Endothelial cell of umbilical vein (primary cell): ENCODE measurements at places on chromosomes 5 and 9.

DNA sequence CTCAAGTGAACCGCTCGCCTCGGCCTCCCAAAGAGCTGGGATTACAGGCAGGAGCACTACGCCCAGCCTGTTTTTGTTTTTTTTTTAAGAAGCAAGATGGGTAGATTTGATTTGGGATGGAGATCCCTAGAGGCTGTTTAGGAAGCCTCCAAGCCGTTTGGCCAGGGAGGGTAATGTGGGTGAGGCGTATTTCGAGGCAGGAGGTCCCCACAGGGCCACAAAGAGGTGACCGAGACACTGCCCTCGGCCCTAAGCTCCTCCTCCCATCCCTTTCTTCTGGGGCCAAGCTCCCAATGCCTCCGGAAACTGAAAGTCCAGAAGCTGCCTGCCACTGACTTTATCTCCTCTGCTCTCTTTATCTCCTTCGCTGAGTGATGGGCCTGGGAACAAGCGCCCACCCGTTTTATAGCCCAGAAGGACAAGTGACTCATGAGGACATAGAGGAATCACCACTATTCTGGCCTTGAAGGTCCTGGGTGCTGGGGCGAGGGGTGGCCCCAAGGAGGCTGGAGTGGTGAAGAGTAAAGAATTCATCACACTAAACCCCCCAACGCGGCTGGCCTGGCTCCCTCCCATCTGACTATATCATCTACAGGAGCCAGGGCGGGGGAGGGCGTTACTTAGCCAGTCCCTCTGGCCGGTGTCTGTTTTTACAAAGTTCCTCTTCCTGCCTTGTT is 2.0 kb upstream of the RALGDS start:
- no peak for DNase-seq

DNA sequence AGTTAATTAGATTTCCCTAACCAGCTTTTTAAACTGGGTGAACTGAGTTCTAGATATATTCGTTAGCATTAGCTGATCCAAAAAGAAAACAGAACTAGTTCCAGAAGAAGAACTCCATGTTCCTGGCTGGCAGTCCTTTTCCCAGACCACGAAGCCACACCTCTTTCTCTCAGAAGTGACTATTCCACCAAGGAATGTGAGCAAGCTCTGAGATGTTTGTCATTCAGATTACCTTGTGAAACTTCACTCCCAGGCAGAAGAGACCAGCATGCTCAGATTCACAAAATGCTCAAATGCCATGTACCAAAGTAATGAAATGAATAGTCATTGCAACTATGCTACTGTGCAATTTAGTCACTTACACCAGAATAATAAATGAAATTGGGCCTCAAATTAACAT is 4.4 kb upstream of the SSBP2 start:
- DNase-seq: peak; percentile 64

DNA sequence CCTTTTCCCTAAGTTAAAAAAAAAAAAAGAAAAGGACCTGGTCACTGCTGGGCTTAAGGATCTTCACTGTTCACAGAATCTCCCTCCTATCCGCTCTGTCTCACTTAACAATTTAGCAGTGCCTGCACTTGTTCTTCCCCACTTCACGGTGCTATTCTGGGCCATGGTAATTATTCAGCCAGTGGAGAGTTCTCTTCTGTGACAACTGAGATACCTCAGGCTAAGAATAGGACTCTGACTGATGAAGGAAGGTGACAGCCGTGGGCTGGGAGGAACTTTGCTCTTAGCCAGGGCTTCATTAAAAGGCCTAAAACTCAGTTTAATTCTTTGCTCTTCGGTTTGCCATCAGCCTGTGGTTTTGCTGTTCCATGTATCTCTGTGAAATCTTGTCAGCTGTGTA is 51.9 kb upstream of the ENTREP1 start:
- no peak for DNase-seq

DNA sequence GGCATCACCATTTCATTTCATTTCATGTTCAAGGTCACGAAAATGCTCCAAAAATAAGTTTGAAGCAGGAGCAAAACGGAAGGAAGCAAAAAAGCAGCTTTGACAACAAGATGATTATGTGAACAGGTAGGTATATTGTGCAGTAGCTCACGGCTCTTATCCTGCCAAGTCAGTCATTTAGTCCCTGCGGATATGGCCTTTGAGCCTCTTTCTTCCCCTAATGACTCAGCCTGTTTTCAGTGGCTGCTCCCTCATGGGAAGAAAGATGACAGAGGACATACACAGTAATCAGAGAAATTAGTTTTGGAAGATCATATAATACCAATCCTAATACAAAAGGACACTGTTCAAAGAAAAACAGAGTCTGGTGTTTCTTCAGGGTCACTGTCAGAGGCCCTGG is 155.8 kb upstream of the GRAMD2B start:
- DNase-seq: no peak

GRCh38 chr9:127507751-127508648 is 56.7 kb downstream of the LRSAM1 start:
- DNase-seq: no peak

DNA sequence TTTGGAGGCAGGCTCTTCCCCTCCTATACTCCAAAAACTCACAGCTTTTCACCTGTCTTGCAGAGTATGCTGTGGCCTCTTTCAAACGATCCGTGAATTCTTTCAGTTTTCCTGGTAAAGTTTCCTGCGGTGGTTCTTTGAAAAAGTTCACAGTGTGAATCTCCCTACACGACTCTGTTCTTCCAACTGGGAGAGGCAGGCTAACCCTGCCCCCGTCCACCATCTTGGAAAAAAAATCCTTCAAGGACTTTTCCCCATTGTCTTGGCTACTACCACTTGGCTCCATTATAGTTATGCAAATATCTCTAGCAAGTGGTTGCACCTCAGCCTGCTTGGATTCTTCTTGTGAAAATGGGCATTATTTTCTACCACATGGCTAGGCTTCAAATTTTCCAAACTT is 382.6 kb downstream of the AGTPBP1 start:
- no peak for DNase-seq

DNA sequence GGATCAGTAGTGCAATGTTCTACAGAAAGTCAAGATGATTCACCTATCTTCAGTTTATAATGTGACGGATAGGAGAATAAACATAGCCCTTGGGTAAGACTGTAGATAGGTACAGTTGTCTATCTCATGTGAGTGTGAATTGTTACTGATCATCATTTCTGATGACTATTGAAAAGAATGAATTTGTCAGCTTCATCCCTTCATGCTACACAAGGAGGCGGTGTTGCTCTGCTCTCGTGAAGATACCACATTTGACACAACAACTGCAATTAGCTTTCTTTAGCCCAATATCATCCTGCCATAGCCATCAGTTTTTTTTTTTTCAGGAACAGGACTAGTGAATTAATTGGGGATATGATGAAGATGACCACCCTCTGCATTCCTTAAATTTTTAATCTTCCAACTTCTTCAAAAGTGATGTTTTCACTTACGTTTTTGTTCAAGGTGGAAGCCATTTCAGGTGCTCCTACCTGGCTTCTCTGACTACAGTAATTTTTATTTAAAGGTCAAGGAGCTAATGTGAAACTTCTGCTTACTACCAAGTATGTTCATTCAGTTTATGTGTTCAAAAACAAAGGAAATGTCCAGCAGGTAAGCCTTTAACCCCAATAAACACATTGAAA is 152.9 kb upstream of the MOCS2 start:
- peak; percentile 45 for DNase-seq

- DNase-seq: no peak
Observed at GRCh38 chr5:176985516-176985915, 21.1 kb downstream of the UIMC1 start.

GRCh38 chr9:107044872-107045271 is 181.9 kb downstream of the ZNF462 start:
- no peak for DNase-seq

GRCh38 chr9:93261281-93261680 is 77.3 kb downstream of the WNK2 start:
- DNase-seq: no peak

GRCh38 chr9:91844190-91844589 is 105.8 kb downstream of the ROR2 start:
- no peak for DNase-seq

GRCh38 chr9:110319781-110320492 is 17.7 kb downstream of the TXNDC8 start:
- no peak for DNase-seq

GRCh38 chr5:152221721-152222629 is 183.1 kb downstream of the NMUR2 start:
- no peak for DNase-seq

DNA sequence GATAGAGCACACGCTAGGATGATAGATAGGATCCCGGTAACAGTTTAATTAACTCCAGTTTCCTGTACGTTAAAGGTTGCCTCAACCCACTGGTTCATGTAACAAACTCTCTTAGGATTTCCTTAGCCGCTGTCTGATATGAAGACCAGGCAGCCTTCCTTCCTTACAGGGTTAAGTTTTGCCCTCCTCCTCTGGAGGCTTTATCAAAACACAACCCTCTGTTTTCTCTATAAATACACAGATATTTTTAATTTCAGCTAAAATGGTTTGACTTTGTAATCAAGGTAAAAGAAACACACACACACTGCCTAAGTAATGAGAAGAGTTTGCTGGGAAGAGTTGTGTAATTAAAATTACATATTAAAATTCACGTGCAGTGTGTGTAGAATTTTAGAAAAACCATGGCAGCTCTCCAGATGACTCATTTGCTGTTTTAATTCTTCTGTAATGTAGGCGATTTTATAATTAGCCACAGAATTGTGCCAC is 369.8 kb downstream of the CSNK1G3 start:
- DNase-seq: peak; percentile 90

DNA sequence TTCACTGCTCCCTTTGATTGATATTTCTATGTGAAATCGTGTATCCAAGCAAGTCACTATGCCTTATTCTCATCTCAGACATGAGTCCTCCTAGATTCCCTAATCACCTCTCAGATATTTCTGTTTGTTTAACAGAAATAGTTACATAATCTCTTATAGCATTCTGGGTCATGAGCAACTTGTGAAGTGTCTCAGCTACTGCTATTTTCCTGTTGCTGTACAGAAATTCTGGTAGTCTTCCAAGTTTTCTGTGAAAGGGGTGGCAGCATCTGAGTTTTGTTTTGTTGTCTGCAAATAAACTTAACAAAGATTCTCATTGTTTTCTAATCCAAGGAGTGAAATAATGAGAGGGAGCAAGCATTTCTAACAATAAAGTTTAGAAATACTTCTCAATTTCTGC is 256.9 kb upstream of the ST8SIA4 start:
- DNase-seq: peak; percentile 9

GRCh38 chr9:115596746-115597080 is 478.8 kb upstream of the TNC start:
- no peak for DNase-seq

DNA sequence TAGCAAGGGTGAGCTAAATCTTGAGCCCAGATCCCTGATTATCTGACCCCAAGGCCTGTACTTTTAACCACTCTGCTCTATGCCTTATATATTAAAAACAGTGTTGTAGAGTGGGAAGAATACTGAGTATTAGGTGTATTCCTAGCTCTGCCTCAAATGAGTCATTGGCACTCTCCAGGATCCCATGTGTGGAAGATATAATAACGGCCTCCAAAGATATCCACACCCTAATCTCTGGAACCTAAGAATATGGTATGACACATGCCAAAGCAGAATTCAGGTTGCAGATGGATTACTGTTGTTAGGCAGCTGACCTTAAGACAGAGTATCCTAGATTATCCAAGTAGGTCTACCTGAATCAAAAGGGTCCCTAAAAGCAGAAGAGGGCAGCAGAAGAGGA is 110.8 kb downstream of the ADRB2 start:
- no peak for DNase-seq

GRCh38 chr9:105039175-105039799 is 111.3 kb upstream of the ABCA1 start:
- DNase-seq: no peak

- DNase-seq: no peak
Observed at GRCh38 chr9:128943832-128944620, 3.4 kb downstream of the DOLK start.

DNA sequence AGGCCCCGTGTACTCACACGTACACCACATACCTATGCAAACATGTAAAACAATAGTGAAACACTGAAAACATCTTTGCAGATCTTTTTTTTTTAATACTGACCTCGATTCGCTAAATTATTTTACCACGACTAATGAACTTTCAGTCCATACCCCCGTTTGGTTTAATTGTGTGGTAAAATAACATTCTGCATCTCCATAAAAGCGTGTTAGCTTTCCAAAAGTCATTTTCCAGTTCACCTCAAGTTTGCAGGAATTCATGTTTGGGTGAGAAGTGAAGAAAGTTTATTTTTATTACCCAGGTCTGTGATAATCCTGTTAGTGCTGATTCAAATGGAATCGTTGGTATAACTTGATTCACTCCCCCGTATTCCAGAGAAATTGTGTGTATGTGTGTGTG is 652 bp downstream of the ARSK start:
- no peak for DNase-seq

DNA sequence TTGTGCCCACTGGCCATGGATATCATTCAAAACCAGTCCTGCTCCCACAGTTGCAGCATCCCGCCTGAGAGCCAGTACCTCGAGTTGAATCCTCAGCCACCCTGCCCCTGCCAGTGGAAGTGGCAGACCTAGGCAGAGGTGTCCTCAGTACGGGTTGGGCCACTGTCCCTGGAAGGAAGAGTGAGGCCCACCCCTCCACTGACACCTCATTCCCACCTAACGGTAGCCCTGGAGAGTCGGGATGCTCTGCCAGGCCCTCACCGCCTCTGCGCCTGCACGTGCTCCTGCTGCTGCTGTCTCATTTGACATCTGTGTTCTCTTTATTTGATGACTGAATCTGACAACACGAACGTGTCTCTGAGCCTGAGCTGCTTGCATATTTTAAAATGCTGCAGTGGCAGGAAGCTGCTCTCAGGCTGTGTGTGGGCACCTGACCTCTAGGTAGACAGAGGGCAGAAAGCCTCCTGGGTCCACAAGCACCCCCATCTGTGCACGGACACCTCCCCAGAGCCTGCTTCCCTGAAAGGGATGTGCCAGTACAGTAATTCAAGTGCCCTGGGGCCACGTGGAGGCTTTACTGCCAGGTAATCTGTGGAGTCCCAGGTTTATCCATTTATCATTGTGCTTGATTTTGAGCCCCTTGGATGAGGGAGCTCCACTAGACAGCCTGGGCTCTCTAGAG is 194.7 kb downstream of the CACNA1B start:
- DNase-seq: no peak

- no peak for DNase-seq
Observed at GRCh38 chr9:78325846-78326360, 29.0 kb downstream of the PSAT1 start.

GRCh38 chr5:149646564-149646963 is 65.3 kb downstream of the ARHGEF37 start:
- no peak for DNase-seq

GRCh38 chr9:70480405-70480980 is 66.0 kb upstream of the KLF9 start:
- peak; percentile 85 for DNase-seq

DNA sequence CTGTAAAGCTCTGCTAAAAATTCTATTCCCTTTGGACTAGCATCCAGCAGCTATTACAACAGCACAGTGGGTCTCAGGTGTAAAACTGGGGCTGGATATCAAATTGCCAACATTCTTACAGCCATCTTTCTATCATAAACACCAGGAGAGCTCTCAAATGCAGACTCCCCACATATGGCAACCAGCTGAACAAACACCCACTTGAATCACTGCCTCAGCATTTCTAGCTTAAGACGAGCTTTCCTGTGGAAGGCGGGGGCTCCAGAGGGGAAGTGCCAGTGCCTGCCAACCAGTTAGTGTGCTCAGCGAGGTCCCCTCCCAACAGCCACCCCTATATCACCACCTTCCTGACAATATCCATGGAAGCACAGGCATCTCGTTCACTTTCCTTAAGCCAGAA is 62.2 kb downstream of the IPPK start:
- peak; percentile 62 for DNase-seq

- no peak for DNase-seq
Observed at GRCh38 chr5:71895546-71895945, 176.5 kb downstream of the CARTPT start.

GRCh38 chr5:94691291-94691690 is 72.8 kb downstream of the SLF1 start:
- no peak for DNase-seq

GRCh38 chr9:135950135-135950682 is 11.0 kb downstream of the UBAC1 start:
- no peak for DNase-seq
